Activated naive CD8-positive, alpha-beta T cell treated with anti-CD3 and anti-CD28 coated beads, Interleukin-2, amount 50 U/mL, for 24 hours (primary cell): ENCODE measurements at places on chromosomes 13 and 19.

DNA sequence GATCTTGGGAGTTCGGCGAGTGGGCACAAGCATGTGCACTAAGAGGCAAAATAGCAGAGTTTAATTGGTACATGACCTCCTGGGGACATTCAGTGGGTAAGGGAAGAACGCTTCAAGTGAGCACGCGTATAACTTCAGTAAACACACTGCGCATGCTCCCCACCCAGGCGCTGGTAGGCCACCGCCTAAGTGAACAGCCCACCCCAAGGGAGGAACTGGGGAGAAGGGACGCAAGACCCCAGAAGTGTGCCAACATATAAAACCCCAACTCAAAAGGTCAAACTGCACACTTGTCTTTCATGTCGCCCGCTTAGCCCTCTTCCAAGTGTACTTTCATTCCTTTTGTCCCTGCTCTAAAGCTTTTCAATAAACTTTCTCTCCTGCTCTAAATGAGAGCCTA lies 10.5 kb upstream of the NTN5 start:
- no peaks in the 10 kb centered on the region for H3K36me3 ChIP-seq
- H3K4me1 ChIP-seq = no peaks in the 10 kb centered on the region
- H3K27ac ChIP-seq = no peak overlapping the region

GRCh38 chr19:58059003-58059670 lies at the start of gene ZNF135:
Gene ZNF135 (plus strand): TSS chr19:58059282. CDS start chr19:58060003, 721 bp downstream.
- H3K4me3 ChIP-seq = peak within 1 kb of the TSS; percentile 73
- peaks cover 4% of the 10 kb centered on the region for H3K4me1 ChIP-seq
- peak; percentile 73 for DNase-seq
- H3K27me3 ChIP-seq = peaks cover 16% of the 10 kb centered on the region
- H3K27ac ChIP-seq = peak within 1 kb of the TSS; percentile 77

DNA sequence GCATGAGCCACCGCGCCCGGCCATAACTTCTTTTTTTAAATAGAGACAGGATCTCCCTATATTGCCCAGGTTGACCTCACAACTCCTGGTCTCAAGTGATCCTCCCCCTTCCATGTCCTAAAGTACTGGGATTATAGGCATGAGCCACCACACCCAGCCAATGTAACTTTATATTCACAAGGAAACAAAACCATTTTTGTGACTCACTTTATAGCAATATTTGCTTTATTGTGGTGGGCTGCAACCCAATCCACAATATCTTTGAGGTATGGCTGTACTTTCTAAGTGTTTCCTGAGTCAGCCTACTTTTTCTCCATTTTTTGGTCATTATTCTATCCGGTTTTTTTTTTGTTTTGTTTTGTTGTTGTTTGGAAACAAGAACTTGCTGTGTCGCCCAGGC lies 7.9 kb upstream of the ZIM3 start:
- H3K27me3 ChIP-seq = peaks cover 2% of the 10 kb centered on the region
- H3K27ac ChIP-seq = no peak overlapping the region
- no peak for DNase-seq
- H3K4me3 ChIP-seq = no peak overlapping the region
- H3K36me3 ChIP-seq = peaks cover 8% of the 10 kb centered on the region
- no peaks in the 10 kb centered on the region for H3K4me1 ChIP-seq

DNA sequence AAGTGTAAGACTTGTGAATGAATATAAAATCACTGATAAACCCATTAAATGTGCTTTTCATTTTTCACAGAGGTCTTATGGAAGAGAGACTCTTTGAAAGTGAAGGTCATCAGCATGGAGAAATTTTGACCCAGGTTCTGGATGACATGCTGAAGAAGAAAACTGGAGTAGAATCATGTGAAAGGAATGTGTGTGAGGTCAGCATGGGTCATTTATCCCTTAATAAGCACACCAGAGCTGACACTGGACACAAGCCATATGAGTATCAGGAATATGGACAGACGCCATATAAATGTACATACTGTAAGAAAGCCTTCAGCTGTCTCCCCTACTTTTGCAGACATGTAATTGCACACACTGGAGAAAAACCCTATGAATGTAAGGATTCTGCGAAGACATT lies 29.0 kb downstream of the ZNF20 start:
- H3K36me3 ChIP-seq = peaks cover 55% of the 10 kb centered on the region
- H3K4me3 ChIP-seq = no peak overlapping the region
- DNase-seq = no peak
- H3K4me1 ChIP-seq = peaks cover 21% of the 10 kb centered on the region
- no peak overlapping the region for H3K27ac ChIP-seq
- no peaks in the 10 kb centered on the region for H3K27me3 ChIP-seq

- no peaks in the 10 kb centered on the region for H3K27me3 ChIP-seq
- H3K4me3 ChIP-seq = peak overlapping the region; percentile 56
- peak; percentile 76 for DNase-seq
- peaks cover 39% of the 10 kb centered on the region for H3K36me3 ChIP-seq
- peaks cover 82% of the 10 kb centered on the region for H3K4me1 ChIP-seq
Measured at GRCh38 chr13:42405665-42406390, 133.9 kb downstream of the AKAP11 start.

DNA sequence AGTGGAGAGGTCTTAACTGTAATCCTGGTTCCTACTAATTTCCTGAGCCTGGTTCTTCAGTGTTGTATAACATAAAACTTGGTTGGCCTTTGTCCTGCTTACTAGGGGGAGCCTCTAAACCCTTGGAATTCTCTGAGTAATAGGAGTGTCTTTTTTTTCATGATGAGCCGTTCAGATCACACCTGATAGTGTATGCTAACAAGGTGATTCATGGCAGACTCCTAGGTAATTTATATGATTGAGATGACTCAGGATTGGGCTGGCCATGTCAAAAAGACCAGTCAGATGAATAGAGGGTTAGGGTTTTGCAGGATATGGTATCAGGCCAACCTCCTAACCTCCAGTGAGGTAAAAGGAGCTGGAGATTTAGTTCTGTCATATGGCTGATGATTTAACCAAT lies 135.8 kb upstream of the KLF12 start:
- peaks cover 23% of the 10 kb centered on the region for H3K4me1 ChIP-seq
- no peak overlapping the region for H3K4me3 ChIP-seq
- no peaks in the 10 kb centered on the region for H3K27me3 ChIP-seq
- H3K36me3 ChIP-seq = peaks cover 8% of the 10 kb centered on the region
- no peak for DNase-seq

GRCh38 chr19:3987619-3988371 lies 2.5 kb upstream of the EEF2 start:
- H3K27me3 ChIP-seq = peaks cover 1% of the 10 kb centered on the region
- H3K4me1 ChIP-seq = peaks cover 56% of the 10 kb centered on the region
- peaks cover 25% of the 10 kb centered on the region for H3K36me3 ChIP-seq
- H3K4me3 ChIP-seq = peak overlapping the region; percentile 98
- peak overlapping the region; percentile 83 for H3K27ac ChIP-seq
- DNase-seq = peak; percentile 89

DNA sequence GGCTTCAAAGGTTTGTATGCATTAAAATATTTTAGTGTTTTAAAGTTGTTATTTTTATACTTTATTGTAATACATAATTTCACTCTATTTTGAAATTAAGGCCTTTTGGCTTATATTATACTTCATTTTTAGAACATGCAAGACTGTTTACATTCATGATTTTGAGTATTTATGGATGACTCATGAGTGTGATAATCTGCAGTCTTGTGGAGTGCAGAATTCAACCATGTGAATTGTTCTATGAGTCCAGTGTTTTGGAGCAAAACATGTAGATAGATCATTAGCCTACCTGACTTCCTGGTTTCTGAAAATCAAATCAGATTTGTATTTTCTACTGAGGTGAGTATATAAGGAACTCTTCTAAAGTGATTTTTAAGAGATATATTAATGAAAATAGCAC lies 241.8 kb downstream of the PCCA start:
- no peaks in the 10 kb centered on the region for H3K4me1 ChIP-seq
- H3K4me3 ChIP-seq = no peak overlapping the region
- no peak for DNase-seq

- H3K27ac ChIP-seq = no peak overlapping the region
- H3K4me3 ChIP-seq = no peak overlapping the region
- peaks cover 2% of the 10 kb centered on the region for H3K27me3 ChIP-seq
- H3K4me1 ChIP-seq = peaks cover 3% of the 10 kb centered on the region
- no peaks in the 10 kb centered on the region for H3K36me3 ChIP-seq
- no peak for DNase-seq
Measured at GRCh38 chr13:80437231-80437630, 96.3 kb upstream of the SPRY2 start.

GRCh38 chr13:31625115-31625514 lies 114.2 kb upstream of the RXFP2 start:
- H3K4me3 ChIP-seq = no peak overlapping the region
- H3K27ac ChIP-seq = no peak overlapping the region
- H3K4me1 ChIP-seq = no peaks in the 10 kb centered on the region
- no peaks in the 10 kb centered on the region for H3K36me3 ChIP-seq

GRCh38 chr19:54518844-54519243 lies 16.2 kb downstream of the LAIR2 start:
- DNase-seq = peak; percentile 15
- H3K27ac ChIP-seq = peak overlapping the region; percentile 12
